T-helper 1 cell (primary cell): ENCODE measurements at places on chromosomes 3 and 15.
A peak's percentile ranks its signal among the peaks of the same experiment; 100 is the strongest.

GRCh38 chr3:194148383-194148782 is 12.4 kb downstream of the HES1 start:
- DNase-seq = no peak

GRCh38 chr15:43526261-43526930 is 9.0 kb downstream of the MAP1A start:
- DNase-seq = no peak

DNA sequence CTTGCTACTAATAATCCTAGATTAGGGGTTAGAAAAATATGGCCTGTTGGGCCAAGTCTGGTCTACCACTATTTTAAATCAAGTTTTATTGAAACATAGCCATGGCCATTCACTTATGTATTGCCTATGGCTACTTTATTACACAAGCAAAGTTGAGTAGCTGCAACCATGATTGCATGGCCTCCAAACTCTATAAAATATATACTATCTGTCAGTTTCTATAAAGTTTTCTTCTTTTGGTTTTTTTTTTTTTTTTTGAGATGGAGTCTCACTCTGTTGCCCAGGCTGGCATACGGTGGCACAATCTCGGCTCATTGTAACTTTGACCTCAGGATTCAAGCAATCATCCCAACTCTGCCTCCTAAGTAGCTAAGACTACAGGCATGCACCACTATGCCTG is 60.4 kb downstream of the INO80 start:
- DNase-seq = no peak

DNA sequence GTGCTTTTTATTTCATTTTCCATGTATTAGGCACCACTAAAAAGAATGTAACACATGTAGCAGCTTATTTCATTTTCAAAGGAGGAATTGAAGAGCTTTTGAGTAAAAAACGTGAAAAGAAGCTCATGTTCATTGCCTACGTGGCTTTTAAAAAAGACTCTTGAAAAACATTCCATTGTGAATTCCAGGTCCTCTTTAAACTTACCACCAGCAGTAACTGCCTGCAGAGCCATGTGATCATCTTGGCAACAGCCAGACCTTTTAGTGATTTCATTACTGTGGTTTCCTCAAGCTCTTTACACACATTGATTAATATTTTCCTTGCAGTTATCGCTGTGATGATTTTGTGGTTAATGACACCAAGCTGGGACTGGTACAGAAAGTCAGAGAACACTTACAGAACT is 43.8 kb upstream of the FBXL22 start:
- no peak for DNase-seq

- DNase-seq = no peak
Observed at GRCh38 chr3:43155464-43156121, 49.7 kb upstream of the POMGNT2 start.

GRCh38 chr3:155641956-155642355 is 102.9 kb downstream of the PLCH1 start:
- DNase-seq = no peak

DNA sequence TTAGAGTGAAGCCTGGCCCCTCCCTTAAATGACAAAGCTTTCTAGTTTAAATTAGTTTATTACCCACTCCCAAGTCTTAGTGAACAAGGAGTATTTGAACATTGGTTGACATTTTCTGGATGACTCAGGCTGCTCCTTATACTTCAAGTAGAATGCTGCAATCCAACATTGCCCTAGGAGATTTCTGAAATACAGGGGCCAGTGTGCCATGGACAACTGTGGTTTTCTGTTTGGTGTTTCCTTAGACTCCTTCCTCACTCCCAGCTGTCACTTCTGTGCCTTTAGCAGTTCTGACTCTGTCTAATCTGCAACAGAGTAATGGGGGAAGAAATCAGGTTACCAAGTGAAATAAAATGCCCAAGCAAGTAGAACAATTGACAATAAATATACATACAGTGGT is 116.1 kb upstream of the P2RY1 start:
- DNase-seq = no peak

GRCh38 chr15:99929266-99929665 is 196.0 kb upstream of the LYSMD4 start:
- DNase-seq = no peak

GRCh38 chr15:101723171-101723873 is 951 bp downstream of the TARS3 start:
- peak; percentile 23 for DNase-seq
